Left ventricle myocardium superior (tissue), 1 donor: ENCODE measurements at places on chromosomes 11 and 22. TPM values are rescaled to one million over a fixed set of nuclear protein-coding genes. Genes with fewer than 3 reads are reported as not detected.

- DNase-seq = no peak
Observed at GRCh38 chr22:50243685-50244419, 971 bp downstream of the TUBGCP6 start.

Gene KRTAP5-11
- total RNA-seq = not detected

GRCh38 chr11:121391914-121392313 is 60.2 kb upstream of the SORL1 start:
- no peak for DNase-seq

DNA sequence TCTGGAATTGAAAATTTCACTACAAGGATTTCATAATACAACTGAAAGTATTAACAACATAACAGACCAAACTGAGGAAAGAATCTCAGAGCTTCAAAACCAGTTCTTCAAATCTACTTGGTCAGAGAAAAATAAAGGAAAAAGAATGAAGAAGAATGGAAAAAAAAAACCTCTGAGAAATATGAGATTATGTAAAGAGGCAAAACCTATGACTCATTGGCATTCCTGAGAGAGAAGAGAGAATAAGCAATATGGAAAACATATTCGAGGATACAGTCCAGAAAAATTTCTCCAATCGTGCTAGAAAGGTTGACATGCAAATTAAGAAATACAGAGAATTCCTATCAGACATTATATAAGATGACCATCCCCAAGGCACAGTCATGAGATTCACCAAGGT is 23.4 kb upstream of the GPR83 start:
- DNase-seq = no peak

DNA sequence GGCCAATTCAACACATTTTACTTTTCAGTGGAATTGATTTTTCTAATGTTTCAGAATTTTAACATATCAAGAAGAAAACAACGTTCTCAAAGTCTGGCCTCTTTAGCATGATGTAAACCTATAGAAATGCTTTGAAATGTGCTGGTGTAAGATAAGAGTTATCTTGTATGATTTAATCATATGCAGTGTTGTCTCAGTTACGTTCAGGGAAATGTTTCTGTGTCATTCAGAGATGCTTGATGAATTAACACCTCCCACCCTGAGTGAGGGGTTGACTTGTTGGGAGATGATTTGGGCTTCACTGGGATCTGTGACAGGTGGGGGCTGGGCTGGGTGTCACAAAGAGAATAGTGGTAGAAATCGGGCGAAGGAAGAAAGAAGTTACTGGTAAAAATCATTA is 15.7 kb upstream of the MYO18B start:
- no peak for DNase-seq

GRCh38 chr11:105111145-105111944 is 28.2 kb downstream of the CARD18 start:
- DNase-seq = peak; percentile 19

Gene OR5P2
- not detected for total RNA-seq

DNA sequence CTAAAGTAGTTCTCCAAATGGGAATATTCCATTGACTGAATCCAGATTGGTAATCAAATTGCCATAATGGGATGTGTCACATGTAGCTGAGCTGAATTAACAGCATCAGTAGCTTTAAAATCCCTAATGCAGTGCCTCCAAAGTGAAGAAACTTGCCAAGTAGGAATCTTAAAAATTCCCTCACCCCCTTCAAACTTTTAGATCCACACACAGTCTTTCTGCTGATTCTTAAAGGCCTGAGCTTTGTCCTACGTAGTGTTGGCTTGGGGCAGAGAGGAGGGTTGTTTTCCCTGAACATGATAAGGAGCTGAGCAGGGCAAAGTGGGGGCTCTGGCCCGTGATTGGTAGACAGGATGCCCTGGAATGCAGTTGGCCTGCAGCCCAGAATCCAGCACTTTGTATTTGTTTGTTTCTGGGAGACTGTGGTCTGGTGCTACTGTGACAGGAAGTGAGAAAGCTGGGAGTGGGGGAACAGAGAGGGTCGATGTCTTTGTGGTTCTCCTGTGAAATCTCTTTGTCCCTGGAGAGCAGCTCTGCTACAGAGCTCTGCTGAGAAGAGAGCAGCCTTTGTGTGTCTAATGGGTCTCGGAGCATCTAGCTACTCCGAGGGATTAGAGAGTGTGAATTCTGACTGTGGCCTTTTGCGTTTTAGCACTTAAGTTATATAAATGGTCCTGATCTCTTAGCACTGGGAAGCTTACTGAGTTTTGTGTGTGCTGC is 16.9 kb downstream of the CTNND1 start:
- peak; percentile 93 for DNase-seq

Gene FZD4
- 28.8 TPM for total RNA-seq

Gene BIK
- not detected for total RNA-seq

Gene TMPRSS5
- 0.69 TPM for total RNA-seq

Gene DUSP8
- 7.7 TPM for total RNA-seq

DNA sequence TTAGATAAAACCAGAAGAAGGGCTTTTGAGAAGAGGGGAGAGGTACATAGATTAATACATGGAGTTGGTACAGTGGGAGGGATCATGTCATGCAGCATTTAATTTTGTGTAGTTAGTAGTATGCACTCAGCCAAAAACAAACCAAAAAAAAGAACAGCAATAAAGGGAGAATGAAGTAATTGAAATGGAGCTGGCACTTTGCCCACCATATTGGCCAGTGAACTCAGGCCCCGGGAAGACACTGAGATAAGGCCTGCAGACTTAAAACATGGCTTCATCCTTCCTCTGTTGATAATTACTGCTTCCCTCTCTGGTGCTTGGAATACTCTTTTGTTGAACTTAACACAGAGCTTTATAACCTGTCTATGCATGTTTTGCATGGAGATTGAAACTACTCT is 3.1 kb downstream of the PANX1 start:
- no peak for DNase-seq

DNA sequence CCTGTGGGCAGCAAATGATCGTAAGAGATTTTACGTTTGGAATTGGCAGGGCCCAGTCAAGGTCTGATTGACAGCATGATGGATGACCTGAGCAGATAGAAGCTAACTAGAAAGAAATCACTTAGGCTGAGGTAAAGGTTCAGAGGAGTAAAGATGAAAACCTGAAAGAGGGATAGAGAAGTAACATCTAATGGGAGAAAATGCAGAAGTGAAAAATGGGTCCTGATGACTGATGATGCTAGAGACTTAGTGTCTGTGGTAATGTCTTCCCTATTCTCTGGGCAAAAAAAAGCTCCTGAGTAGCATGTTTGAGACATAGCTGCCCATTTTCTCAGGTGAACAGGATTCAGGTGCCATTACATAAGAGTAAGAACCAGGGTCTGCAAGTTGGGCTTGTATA is 628.8 kb upstream of the ANO5 start:
- DNase-seq = no peak

Gene MTCH2
- total RNA-seq = 107 TPM

DNA sequence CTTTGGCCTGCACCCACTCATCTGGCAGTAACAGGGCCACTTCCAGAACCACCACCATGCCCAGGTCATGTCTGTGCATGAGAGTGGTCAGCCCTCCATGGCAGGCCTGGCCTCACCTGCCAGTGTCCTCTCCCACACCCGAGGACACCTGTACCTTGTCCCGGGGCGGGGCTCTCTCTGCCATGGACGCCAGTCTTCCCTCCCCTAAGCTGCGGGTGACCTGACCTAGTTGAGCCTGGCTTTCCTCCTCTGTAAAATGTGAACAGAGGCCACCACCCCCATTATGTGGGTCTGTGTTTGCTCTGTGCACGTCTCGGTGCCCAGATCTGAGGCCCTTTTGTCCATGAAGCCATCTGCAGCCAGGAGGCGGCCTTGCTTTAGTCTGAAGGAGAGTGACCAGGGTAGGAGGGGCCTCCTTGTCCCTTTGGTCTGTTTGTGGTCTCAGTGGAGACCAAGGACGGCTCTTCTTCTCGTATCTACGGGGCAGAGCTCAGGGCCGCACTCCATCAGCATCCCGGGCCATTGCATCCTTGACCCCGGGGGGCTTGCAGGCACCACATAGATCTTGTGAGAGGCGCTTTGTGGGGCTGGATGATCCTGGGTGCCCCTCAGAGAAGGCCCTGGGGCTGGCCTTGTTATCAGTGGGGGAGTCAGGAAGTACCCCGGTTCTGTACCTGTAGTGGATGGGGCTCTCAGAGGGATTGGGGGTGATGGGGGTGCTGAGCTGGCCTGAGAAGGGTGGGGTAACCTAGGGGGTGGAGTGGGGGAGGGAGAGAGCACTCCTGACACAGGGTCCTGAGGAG is 121.6 kb downstream of the KCNQ1 start:
- peak; percentile 15 for DNase-seq
